ENCODE measurements at places on chromosomes 2 and 18.

DNA sequence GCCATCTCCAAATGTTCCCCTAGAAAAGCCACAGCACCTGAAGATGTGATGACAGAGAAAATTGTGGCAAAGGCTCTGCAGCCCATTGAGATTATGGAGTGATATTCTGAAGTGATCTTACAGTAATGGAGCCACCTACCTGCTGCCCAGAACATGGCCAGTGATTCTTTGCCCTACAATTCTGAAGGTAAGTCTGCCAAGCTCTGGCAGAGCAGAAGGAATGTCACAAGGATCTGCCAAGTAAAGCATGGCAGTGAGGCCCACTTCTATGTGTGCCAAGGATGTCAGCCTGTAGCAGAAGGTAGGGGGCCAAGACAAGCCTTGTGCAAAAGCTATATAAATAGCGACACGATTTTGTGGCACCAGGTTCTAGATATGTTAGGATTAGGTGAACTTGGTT, 155.1 kb downstream of the RND3 start:
- DNase-seq = no peak

DNA sequence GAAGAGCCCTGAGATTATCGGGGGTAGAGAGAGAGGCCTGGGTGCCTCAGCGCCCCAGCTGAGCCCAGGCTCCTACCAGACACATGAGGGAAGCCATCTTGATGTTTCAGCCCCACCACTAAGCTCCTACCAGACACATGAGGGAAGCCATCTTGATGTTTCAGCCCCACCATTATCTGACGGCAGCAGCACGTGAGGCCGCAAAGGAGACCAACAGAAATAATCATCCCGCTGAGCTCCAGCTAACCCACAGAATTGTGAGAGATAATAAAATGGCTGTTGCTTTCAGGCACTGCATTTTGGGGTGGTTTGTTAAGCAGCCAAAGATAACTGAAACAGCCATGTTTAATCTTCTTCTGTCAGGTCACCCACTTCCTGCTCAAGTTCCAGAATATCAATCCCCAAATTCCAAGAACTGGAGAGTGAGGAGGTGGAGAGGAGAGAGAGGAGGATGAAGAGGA, 29.3 kb upstream of the SOS1 start:
- DNase-seq = no peak

DNA sequence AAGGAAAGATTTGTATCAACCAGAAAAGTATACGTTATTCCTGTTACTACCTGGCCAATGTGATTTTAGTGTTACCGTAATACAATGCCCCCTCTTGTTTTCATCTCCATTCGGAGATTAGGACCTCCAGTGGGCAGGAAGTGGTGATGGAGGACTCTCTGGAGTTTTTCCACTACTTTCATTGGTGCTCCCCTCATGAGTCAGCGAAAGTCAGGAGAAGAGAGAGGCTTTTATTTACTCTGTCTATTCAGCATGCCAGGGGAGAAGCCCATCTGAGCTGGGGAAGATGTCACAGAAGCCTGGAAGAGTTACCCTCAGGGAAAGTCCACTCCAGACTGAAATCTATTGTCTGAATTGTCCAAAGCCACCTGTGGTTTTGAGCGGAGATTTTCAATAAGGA, 88.2 kb upstream of the THUMPD2 start:
- DNase-seq = no peak

- DNase-seq = no peak
Observed at GRCh38 chr2:233226511-233227031, 24.9 kb upstream of the ATG16L1 start.

- DNase-seq = no peak
Observed at GRCh38 chr18:36284671-36285295, 12.7 kb upstream of the FHOD3 start.

DNA sequence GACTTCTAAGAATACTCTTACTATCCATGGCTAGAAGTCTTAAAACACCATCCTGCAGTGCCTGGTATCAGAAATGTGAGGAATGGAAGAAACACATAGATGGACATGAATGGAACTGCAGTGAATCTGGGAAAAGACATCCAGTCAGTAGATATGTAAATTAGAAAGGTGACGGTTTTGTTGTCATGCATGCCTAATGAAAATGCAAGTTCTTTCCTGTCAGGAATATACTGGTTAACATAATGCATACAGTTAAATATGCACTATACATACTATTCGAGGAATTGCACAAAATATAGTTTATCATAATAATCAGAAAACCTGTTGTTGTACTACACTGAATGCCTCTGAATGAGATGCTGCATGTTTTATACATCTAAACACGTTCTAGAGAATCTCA, 190.6 kb upstream of the ITGA4 start:
- no peak for DNase-seq

GRCh38 chr2:68428746-68429145, 38.3 kb downstream of the FBXO48 start:
- no peak for DNase-seq

Data from Right ventricle myocardium superior (tissue), 1 donor.